ENCODE measurements at places on chromosomes 4 and X.
A peak's percentile ranks its signal among the peaks of the same experiment; 100 is the strongest.

GRCh38 chr4:123259676-123260646, 136.6 kb upstream of the SPRY1 start:
- DNase-seq: no peak

GRCh38 chrX:105315248-105315647, 94.8 kb upstream of the TEX13A start:
- DNase-seq: no peak

DNA sequence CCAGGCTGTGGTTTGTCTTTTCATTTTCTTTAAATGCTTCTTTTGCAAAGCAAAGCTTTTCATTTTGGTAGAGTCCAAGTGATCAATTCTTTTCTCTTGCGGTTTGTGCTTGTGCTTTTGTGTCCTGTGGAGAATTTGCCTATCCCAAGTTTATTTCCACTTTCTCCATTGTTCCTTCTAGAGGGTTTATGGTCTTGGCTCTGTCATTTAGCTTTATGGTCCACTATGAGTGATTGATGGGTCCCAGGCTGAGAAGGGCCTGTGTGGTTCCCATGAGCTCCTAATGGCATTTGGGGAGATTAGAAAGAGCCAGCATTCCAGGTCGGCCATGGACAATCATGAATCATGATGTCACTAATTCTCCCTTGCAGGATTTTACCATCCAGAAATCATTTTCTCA, 86.5 kb downstream of the CPZ start:
- no peak for DNase-seq

DNA sequence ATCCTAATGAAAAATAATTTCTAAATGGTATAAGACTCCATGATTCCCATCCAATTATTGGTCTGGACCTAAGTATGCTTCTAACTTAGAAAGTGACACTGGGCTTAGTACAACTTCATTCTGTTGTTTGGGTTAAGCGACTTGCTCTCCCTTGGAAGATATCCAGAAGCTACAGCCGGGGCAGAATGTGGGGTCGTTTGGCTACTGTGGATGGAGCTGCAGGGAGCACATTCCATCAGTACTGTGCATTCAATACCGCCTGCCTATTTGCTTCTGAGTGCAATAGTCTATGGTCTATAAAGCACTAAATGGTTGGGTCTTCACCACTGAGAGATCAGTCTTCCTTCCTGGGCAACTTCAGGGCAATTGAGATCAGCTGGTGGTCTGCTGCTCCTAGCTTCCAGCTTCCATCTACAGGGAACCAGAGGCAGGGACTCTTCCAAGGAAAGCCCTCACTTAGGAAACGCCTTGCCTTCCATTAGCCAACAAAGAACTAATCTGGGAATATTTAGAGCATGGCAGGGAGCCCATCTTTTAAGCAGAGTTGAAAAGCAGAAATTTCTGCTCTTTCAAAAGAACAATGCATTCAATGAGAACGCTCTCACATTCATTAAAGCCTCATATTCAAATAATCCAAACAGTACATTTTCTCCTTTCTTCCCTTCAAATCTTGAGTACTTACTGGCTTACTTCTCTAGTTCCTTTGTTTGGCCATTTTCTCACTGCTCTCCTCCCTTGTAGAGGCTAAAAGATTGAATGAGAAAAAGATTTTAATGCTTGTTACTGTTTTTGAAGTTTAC, 1049.9 kb upstream of the TENM3 start:
- DNase-seq: no peak

DNA sequence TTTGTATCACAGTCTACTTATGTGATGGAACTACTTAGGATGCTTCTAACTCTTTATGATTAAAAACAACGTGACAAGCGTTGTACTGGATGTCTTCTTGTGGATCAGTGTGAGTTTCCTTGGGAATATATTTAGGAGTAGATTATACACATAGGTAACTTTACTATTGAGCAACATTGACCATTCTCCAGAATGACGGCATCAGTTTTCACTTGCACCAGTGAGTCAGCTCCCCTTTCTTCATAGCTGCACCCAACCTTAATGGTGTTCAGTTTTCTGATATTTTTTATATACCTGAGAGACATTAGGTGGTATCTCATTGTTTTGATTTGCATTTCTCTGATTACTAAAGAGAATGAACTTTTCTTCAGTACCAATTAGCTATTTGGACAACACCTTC, 343.9 kb downstream of the ADGRL3 start:
- DNase-seq: no peak

DNA sequence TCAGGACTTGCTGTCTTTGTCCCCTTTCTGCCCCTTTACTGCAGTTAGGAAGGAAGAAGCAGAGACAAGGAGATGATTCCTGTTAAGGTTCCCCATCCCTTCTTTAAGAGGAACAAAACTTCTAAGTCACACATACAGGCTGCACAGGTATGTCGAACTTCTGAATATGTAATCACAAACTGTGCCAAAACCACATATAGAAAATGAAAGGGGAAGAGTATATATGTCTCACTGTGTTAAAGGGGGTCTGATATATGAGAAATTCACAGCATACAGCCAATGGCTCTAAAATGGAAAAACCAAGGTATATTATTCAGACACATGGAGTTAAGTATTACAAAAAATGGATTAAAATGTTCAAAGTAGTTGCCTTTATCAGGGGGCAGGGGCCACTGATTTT, 11.7 kb downstream of the CFAP97 start:
- no peak for DNase-seq

- DNase-seq: no peak
Observed at GRCh38 chr4:185426960-185427688, 1.4 kb upstream of the UFSP2 start.

- no peak for DNase-seq
Observed at GRCh38 chr4:13268165-13268564, 216.0 kb downstream of the RAB28 start.

GRCh38 chr4:138656990-138657389, 358.6 kb upstream of the NOCT start:
- DNase-seq: no peak

DNA sequence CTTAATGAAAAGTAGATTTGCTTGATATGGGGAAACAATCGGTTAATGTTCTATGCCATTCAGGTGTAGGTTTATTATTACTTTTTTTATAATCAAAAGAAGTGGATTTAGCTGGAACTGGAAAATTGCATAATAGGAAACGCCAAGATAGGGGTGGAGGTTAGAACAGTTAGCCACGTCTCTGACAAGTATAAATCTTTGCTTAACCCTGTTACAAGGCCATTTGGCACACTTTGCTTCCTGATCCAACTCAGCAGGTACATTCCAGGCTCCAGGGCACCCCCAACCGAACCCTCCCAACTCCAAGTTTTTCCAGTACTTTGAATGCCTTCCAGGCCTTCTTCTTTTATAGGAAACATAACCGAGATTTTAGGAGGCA, 50.6 kb upstream of the ACSL4 start:
- no peak for DNase-seq

GRCh38 chrX:133444196-133444595, 28.9 kb upstream of the GPC4 start:
- DNase-seq: no peak

- DNase-seq: no peak
Observed at GRCh38 chr4:84219656-84220055, 279.4 kb downstream of the NKX6-1 start.

DNA sequence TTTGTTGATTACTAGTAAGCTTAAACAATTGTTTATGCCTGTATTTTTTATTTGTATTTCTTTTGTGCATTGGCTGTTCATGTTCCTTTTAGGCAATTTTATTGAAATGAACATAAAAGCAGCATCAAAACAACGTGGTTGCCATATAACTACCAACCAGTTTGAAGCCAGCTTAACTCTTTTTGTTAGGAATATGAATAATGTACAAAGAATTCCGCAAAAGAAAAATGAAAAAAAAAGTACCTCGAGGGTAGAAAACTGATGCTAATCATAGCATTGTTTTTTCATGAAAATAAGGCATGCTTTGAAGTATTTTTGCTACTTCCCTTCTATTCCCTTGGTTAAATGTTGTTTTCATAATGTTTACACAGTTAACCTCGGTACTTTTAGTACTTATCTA, 1024.0 kb upstream of the SLIT2 start:
- DNase-seq: no peak

GRCh38 chr4:38670939-38671591, 7.1 kb downstream of the KLF3 start:
- peak; percentile 25 for DNase-seq

DNA sequence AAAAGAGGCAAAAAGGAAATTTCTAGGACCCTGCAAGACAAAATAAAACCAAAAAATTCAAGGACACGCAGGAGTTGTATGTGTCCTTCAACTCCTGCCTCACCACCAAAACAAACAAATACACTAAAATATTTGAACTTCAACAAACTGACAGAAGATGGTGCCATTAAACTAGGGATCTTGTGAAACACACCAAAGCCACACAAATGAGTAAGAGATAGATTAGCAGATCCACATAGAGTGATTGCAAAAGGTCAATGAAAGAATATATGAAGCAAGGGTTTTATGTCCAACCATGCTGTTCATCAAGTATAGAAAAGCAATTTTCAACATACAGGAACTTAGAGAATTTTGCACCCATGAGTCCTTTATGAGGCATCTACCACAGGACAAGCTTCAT, 40.1 kb upstream of the SCML1 start:
- peak; percentile 17 for DNase-seq

DNA sequence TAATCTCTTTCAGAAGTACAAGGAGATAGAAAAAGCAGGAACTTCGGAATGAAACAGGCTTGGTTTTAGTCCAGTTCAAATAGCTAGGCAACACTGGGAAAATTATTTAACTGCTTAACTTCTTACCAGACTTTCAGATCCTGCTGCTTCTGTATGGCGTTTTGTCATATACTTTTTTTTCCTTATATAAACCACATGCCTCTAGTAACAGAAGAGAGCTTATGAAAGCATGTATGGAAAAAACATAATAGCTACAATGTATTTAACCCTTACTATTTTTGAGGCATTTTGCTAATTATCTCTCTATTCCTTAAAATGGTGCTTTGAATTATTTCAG, 439.6 kb downstream of the INPP4B start:
- no peak for DNase-seq

- DNase-seq: no peak
Observed at GRCh38 chr4:13209600-13209999, 274.5 kb downstream of the RAB28 start.

DNA sequence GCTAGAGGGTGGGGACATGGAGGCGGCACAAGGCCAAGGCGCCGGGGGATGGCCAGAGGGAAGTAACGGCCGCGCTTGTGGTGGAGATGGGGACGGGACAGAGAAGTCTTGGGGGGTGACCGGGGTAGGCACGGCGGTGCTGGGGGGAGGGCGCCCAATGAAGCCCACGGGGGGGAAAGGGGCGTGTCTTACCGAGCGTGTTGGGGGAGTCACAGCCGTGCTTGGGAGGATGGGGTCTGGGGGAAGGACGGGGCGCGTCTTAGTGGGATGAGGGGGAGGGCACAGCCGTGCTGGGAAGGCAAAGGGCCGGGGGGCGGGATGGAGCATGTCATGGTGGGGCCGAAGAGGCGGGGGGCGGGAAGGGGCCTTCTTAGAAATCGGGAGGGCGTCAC, 952 bp downstream of the ARSD start:
- DNase-seq: peak; percentile 71

GRCh38 chr4:71446479-71447081, 107.8 kb downstream of the SLC4A4 start:
- no peak for DNase-seq

GRCh38 chr4:25063116-25063515, 32.4 kb upstream of the LGI2 start:
- peak; percentile 54 for DNase-seq

- no peak for DNase-seq
Observed at GRCh38 chr4:172881645-172882044, 287.0 kb upstream of the GALNT7 start.

GRCh38 chr4:53682196-53682595, 90.9 kb upstream of the LNX1 start:
- DNase-seq: no peak

DNA sequence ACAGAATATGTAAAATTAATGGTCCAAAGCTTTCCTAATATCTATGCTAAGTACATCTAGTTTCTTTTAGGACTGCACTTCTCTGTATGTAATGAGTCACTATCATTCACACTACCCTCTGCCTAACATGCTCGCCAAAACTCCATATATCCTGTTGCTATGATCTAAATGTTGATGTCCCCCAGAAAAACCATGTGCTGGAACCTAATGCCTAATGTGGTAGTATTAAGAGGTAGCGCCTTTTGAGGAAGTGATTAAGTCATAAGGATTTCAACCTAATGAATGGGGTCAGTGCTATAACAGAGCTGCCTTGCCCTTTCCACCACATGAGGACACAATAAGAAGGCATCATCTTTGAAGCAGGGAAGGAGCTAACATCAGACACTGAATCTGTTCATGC, 34.9 kb upstream of the NFKB1 start:
- DNase-seq: peak; percentile 10

DNA sequence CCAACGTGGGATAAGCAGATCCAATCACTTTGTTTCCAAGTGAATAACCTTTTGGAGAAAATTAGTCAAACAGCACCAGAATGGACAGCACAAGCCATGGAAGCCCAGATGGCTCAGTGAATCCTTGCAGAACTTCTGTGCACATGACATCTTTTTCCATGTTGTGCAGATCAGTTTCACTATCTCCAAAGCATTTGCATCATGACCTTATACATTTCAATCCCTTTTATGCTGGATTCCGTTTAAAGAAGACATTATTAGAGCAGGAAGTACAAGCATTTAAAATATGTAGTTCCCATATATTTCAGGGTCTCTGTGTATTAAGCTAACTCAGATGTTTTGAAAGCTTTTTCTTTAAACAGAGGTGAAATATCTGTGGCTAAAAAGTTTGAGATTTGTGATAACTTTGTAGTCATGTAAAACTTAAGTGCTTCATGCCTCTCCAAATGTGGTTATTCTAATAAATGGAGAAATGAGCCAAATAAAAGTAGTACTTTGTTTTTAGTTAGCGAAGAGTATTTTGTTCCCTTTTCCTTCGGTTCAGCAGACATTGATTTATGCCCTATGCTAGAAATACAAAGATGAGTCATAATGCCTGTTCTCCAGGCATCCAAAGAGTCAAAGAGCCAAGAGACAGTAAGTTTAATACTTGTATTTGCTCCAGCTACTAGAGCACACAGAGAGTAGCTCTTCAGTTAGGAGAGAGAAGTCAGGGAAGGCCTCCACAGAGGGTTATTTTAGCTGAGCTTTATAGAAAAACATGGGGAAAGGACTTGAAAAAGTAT, 39.0 kb downstream of the PLAC8 start:
- DNase-seq: peak; percentile 17

- no peak for DNase-seq
Observed at GRCh38 chr4:80197601-80198440, 518 bp downstream of the PRDM8 start.

All from suppressor macrophage (primary cell).